A549 treated with AZD2906 at 1 μM for 4 hours (cell line): ENCODE measurements at places on chromosomes 16 and 17. TPM values are rescaled to one million over a fixed set of nuclear protein-coding genes. Genes with fewer than 3 reads are reported as not detected.

The SAMD14 gene
- total RNA-seq, result 0.25 to 0.52 TPM (median 0.49 TPM) in 5 replicates

The TBC1D28 gene
- total RNA-seq, result not detected in 5 replicates

The ACSM2B gene
- total RNA-seq, result not detected in 5 replicates

The HOXB4 gene
- total RNA-seq, result 0.11 to 0.17 TPM (median 0.12 TPM) in 5 replicates

The PRSS8 gene
- total RNA-seq, result 1.2 to 1.8 TPM (median 1.4 TPM) in 5 replicates
